ENCODE measurements at places on chromosomes 6 and 20.

DNA sequence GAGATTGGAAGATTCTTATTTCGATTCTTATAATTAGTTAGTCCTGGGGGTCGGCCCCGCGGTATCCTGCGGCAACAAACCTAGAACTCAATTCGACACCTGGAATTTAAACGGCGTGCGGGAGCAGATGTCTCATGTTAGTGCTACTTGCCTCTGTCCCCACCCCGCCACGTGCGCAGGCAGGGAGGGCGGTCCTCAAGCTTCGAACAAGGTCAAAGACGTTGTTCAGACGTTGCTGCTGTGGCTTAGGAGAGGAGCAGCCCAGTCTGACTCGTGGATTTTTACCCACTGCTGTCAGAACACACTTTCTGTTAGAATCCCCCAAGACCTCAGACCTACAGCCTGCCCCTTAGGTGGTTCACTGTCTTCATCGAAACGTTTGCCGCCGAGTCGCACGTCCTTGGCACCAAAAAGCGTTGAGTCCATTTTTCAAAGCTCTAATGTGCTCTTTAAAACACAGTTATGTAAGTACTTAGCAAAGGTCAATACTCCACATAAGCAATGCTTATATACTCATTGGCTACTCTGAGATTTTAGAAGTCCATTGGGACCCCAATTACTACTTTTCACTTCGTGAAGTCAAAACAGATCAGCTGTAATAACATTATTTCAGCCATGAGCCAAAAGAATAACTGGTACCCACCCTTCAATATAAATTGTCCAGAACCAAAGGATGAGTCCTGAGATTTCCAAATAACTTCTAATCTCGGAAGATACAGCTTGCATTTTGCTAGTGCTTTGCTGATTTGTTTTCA is 2.7 kb upstream of the C6orf62 start:
- no peak for DNase-seq

DNA sequence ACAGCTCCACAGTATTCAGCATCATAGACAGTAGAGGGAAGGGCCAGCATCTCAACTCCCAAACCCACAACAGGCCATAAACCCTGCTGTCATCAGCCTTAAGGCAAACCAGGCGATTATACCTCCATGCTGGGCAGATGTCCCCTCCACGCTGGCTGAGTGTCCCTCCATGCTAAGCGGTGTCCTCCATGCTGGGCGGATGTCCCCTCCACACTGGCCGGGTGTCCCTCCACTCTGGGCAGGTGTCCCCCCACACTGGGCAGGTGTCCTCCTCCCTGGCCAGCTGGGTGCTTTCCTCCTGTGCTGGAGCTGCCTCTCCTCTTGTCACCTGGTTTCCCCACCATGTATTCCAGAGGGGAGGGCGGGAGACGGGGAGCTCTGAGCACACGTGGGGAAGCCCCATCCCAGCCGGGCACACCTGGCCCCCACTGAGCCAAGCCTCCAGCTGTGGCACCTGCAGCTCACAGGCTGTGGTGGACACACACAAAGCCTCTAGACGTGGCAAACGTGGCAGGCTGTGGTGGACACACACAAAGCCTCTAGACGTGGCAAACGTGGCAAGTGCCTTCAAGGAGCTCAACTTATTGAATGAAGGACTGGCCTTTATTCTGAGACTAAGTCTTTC is 197.1 kb downstream of the TAF4 start:
- DNase-seq = no peak

- DNase-seq = no peak
Measured at GRCh38 chr20:2707353-2708072, 14.9 kb downstream of the EBF4 start.

- no peak for DNase-seq
Measured at GRCh38 chr20:48015141-48015910, 230.0 kb upstream of the SULF2 start.

GRCh38 chr6:32191696-32192607 is 491 bp downstream of the GPSM3 start:
- DNase-seq = no peak

DNA sequence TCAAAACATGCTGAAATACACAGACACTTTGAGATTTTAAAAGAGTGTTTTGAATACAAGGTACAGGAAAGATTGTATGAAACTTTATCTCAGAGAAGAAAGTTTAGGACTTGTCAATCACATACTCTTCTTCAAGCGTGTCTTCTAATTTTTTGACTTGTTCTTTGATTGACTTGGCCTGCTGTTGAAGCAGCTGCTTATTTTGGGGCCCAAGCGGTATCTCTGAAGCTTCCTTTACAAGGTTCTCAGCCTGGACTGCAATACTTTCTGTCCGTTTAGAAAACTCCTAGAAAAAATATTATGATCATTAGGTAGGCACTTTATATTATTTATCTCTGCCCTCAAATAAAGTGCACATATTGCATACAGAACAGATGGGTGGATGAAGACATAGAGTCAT is 201.3 kb downstream of the SYNE1 start:
- DNase-seq = no peak

DNA sequence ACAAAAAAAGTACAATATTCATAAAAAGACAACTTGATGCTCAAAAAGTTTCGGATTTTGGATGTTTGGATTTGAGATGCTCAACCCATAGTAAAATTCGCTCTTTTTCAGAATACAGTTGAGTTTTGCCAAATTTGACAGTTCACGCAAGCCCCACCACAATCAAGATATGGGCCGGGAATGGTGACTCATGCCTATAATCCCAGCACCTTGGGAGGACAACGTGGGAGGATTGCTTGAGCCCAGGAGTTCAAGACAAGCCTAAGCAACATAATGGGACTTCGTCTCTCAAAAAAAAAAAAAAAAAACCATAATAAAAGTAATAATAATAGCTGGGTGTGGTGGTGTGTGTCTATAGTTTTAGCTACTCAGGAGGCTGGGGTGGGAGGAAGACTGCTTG is 51.3 kb downstream of the PHF20 start:
- DNase-seq = no peak

DNA sequence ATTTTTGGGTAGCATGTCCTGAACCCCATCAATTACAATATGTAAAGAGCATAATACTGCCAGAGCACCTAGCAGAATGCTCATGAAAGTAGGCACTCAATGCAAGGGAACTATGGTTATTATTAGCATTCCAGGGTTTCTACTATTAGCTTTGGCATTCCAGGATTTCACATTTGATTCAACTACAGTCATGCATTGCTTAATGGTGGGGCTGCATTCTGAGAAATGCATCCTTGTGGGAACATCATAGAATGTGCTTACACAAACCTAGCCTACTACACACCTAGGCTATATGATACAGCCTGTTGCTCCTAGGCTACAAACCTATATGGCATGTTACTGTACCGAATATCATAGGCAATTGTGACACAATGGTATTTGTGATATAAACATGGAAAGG is 247.8 kb downstream of the CD83 start:
- DNase-seq = no peak

GRCh38 chr20:1266167-1266973 is at the start of gene SNPH:
Gene SNPH, plus strand, starts transcription at chr20:1266294. Its CDS starts 29,946 bp downstream, at chr20:1296240.
- peak; percentile 85 for DNase-seq

GRCh38 chr6:85465762-85466161 is 15.9 kb downstream of the NT5E start:
- DNase-seq = no peak

GRCh38 chr6:29619578-29620160 is 13.3 kb downstream of the GABBR1 start:
- DNase-seq = no peak

DNA sequence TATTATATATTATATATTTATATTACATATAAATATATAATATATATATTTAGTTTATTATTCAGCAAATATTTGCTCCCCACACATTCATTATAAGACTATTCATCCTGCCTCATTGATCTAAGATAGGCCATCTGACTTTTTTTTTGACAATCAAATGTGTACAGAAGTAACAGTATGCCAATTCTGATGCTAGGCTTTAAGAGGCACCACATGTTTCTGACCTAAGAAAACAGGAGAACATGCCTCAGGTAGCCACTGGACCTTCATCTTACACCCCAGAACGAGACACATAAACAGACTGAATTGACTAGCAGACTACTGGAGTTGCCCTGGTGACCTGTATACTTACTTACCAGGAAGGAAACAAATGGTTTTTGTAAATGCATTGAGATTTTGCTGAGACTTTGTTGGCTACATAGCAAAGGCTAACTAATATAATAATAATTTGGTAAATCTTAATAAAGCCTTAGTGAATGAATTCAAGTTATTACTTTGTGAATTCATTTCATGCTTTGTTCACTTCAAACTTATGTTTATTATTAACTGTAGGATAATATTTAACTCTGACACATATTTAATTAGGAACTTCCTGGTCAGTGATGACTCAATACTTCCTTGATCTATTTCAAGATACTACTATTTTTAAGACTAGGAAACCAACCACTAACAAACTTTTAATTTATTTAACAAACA is 13.4 kb upstream of the MYO6 start:
- no peak for DNase-seq

DNA sequence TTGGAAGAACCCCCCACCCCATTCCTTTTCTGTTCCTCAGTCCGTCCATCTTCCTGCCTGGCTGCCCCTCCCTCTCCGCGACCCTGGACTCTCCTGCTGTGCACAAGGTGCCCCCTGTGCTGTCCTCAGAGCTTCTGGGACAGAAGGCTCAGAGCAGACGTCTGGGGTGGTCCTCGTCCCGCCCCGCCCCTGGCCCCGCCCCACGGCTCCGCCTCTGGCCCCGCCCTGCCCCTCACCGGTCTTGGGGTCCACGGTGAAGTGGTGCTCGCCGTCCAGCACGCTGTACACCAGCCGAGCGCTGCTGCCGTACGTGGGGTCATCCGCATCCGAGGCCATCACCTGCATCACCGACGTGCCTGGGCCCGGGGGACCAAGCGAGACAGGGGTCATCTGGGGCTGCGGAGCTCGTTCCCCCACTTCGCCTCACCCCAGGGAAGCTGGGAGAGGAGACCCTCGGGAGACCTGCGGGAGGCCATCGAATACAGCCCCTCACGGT is 81.0 kb downstream of the CDH22 start:
- DNase-seq = no peak

DNA sequence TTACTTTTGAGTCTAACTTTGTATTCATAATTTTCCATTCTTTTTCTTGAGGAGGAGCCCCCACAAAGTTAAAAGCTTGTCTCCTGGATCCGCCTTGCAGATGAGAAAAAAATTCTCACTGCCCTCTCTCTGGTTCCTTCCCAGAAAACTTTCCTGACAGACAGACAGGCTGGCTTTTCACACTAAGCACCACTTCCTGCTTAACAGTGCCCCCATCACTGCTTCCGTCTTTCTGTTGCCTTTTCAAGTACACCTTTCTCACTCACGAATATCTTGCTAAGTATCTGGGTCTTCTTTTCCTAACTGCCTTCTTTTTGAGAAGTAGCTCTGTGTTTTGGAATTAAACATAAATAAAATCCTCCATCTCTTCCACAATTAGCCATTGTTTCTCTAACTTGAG is 19.8 kb upstream of the LMBRD1 start:
- DNase-seq = no peak

DNA sequence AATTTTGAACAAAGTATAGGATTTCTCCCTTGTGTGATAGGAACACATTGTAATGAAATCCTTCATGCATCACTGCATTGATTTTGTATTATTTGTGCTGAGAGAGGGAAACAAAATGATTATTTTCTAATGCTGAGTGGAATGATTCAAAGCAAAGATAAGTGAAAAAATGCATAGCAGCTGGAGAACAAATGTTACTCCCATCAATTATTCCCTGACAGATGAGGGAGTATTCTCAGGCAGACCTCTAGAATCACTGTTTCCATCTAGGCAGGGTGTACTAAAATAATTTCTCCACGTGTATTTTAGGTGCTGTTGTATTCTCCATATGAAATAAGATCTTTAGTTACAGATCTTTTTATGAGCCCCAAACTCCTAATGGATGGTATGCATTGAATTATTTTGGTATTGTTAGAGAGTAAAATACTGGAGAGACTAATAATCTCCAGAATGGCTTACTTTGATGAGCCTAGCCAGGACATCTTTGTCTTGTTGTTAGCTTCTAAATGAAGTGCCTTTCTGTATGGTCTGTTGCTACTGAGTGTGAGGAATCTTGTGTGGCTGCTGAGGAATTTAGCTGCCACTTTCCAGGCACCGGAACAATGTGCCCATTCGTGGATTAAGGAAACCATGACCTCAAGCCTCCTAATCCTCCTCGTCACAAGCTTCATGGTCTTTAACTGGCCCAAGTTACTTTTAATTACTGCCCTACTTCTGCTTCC is 39.6 kb downstream of the RNF217 start:
- DNase-seq = peak; percentile 40

Data from femur (tissue), 1 donor.